ENCODE measurements at places on chromosomes 13 and 19.

DNA sequence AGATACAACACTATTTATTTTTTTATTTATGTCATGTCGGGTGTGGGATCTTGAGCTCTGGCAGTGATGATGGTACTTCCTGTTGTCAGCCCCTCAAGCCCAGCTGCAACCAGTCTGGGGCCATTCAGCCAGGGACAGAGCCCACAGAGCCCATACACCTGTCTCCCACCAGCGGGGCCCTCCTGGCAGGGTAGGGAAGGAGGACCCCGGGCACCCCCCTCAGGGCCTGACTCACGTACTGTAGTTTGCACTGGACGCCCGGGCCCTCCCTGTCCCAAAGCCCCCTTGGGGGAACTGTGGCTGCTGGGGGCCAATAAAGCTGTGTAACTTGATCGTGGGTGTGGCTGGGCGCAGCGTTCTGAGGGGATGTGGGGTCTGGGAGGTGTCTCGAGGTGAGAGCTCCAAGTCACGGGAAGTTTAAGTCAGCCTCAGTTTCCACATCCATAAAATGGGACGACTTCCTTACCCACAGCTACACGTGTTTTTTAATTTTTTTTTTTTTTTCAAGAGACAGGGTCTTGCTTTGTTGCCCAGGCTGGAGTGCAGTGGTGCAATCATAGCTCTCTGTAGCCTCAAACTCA is 9.5 kb downstream of the ATG4D start:
- DNase-seq: no peak

DNA sequence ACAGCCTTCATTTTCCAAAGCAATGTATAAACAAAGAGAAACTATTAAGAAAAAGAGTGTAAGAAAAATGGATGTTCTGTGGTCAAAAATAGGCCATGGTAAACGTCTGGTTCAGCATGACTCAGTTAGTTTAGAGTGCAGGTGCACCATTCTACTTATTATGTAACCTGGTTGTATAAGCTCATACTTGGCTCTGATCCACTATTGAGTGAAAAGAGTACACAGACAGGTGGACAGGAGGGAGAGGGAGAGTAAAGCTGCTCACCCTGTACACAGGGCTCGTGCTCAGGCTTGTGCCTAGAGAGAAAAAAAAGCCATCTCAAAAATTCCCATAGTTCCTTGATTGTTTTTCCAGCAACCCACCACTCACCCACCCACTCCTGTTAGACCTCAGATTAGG is 85.8 kb upstream of the ZNF91 start:
- DNase-seq: no peak

- no peak for DNase-seq
Observed at GRCh38 chr19:20182222-20182785, 15.3 kb downstream of the ZNF486 start.

DNA sequence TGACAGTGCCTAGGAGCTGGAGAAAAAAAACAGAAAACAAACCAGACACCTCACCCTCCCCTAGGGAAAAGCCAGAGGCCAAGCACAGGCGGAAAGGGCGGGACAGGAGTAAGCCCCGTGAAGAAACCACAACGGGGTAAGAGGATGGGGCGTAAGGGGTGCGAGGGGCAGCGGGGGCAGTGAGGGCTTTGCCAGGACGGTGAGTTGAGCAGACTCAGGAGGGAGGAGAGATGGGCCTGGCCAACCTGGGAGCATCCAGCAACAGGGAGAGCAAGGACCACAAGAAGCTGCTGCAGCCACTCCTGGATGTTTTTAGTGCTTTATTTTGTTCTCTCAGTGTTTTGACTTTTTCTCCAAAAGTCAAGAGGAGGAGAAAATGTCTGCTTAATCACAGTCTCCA is 114.1 kb upstream of the SOX1 start:
- no peak for DNase-seq

DNA sequence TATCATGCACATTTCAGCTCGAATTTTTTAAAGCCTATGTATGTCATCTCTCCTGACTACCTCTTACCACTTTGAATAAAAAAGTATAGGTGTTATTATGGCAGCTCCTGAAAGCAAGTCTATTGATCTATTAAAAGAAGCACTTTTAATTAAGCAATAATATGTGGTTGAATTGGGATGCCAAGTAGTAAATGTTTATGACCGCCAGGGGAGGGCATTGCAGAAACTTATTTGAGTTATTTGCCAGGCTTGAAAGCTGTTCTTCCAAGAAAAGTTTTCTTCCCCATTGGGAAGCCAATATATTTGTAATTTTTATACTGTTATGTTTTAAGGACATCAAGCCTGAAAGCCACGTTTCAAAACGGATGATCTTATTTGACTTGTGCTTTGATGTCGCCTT is 88.1 kb upstream of the SOX21 start:
- DNase-seq: no peak

- no peak for DNase-seq
Observed at GRCh38 chr19:48248081-48248833, 7.5 kb downstream of the CARD8 start.

DNA sequence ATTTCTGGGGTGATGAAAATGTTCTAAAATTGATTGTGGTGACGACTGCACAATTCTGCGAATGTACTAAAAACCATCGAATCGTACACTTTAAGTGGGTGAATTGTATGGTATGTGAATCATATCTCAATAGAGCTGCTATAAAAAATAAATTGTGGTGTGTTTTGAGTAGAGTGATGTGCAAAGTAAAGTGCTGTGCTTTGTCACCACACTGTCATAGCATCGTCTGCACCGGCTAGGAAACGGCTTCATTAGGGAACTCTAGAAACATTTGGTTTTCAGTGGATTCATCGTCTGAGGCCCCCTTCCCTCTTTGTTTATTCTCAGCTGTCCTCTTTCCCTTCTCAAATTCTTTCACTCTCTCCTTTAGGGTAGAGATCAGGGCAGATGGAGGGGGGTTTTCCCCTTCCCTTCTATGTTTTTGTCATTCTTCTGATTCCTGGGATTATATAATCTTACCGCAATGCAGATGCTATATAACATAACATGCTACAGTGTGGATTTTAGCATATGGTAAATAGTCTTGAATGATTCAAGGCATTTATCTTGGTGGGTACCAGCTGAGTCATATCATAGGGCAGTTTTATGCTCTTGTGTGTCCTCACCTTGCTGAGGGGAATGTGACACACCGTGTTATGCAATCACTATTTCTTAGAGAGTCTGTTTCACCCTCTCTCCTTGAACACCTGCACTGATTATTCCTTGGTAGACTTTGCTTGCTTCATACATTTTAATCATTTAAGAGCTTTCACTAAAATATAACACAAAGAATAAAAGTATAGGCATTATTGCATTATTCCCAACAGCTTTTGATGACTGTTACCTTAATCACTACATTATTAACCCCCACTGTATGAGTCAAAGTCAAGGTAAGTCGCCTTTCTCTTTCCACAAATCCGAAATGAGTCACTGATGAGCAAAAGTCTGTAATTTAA is 239.4 kb downstream of the DCLK1 start:
- no peak for DNase-seq

- DNase-seq: no peak
Observed at GRCh38 chr13:21324803-21325202, 134.3 kb downstream of the ZDHHC20 start.

DNA sequence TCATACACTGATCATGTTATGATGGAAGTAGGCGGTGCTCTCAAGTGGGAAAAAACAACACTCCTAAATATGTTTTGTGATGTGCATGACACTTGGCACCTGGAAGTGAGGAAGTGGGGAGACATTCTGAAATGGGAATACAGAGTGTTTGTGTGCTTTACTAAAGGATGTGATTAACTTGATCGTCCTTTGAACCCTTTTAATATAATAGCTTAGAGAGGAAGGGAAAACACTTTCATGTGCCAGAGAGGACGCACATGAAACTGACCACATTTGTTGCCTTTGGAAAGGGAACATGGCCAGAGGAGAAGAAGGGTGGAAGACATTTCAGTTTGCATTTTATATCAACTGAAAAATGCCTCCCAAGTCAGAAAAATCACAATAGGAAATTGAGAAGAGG is 31.4 kb downstream of the SMAD9 start:
- no peak for DNase-seq

- DNase-seq: no peak
Observed at GRCh38 chr13:73107481-73107880, 48.7 kb downstream of the KLF5 start.

GRCh38 chr19:33677745-33678426 is 56.1 kb downstream of the CHST8 start:
- DNase-seq: no peak

Measured in activated CD4-positive, alpha-beta memory T cell treated with anti-CD3 and anti-CD28 coated beads for 36 hours (primary cell).